ENCODE measurements at places on chromosomes 4 and X.

GRCh38 chr4:86876894-86877685 lies 15.1 kb downstream of the C4orf36 start:
- DNase-seq, result no peak

- DNase-seq, result no peak
Observed at GRCh38 chrX:46704767-46705386, 54.0 kb downstream of the SLC9A7 start.

DNA sequence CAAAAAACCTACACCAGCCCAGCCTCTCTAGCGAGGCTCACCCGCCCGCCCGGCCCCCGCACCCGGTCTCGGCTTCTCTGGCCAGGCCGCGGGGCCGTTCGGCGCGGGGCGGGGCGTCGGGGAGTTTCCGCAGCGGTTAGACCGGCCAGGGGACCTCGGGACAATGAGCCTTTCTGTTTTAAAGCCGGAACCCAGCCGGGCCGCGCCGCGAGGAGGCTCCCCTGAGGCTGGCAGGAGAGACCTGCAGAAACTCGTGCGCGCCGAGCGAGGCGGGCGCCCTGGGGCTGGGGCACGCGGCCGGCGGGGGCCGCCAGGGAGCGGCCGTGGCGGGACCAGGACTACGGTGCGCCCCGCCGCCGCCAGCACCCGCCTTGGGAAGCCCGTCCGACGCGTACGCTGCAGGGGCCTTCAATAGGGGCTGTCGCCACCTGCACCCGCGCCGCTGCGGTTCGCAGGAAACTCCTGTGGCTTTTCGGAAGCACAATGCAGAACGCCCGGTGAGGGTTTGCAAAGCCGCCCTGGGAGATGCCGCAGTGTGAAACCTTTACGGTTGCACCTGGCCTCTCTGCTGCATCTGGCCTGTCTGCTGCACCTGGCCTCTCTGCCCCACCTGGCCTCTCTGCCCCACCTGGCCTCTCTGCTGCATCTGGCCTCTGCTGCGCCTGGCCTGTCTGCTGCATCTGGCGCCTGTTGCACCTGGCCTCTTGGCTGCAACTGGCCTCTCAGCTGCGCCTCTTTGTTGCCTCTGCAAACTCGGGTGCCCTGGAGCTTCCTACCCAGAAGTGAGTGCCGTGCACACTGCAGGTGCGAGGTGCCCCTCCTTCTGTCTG lies 63.9 kb downstream of the TRAPPC11 start:
- DNase-seq, result peak; percentile 35

DNA sequence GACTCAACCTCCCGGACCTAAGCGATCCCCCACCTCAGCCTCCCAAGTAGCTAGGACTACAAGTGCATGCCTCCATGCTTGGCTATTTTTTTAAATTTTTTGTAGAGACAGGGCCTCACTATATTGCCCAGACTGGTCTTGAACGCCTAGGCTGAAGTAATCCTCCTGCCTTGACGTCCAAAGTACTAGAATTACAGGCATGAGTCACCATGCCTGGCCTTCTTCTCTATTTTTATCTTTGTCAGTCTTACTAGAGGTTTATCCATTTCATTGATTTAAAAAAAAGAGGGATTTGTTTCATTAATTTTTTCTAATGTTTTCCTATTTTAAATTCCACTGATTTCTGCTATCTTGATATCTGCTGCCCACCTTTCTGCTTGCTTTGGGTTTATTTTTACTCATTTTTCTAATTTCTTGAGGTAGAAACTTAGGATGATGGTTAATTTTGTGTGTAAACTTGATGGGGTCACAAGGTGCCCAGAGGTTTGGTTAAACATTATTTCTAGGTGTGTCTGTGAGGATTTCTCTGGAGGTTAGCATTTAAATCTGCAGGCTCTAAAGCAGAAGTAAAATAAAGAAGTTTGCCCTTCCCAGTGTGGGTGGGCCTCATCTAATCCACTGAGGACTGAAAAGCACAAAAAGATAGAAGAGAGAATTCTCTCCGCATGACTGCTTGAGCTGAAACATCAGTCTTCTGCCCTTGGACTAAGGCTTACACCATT lies 116.2 kb upstream of the DCLK2 start:
- DNase-seq, result no peak

DNA sequence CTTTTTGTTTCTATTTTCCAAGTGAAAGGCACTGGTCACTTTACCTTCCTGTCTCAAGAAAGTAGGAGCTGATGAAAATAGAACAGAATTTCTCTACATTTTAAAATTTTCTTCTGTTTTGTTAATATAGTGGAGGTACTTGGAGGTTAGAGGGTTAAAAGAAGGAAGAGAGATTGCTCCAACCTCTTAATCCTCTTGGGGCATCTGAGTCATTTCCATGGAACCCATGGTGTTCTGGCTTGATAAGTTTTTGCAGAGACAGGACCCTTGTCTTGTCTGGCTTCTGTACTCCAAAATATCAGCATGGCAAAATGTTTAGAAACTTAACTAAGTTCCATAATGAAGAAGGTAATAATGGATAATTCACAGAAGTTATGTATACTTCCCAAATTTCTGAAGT lies 727.2 kb downstream of the C4orf33 start:
- no peak for DNase-seq

- DNase-seq, result no peak
Observed at GRCh38 chr4:40856277-40856839, 106.6 kb downstream of the NSUN7 start.

DNA sequence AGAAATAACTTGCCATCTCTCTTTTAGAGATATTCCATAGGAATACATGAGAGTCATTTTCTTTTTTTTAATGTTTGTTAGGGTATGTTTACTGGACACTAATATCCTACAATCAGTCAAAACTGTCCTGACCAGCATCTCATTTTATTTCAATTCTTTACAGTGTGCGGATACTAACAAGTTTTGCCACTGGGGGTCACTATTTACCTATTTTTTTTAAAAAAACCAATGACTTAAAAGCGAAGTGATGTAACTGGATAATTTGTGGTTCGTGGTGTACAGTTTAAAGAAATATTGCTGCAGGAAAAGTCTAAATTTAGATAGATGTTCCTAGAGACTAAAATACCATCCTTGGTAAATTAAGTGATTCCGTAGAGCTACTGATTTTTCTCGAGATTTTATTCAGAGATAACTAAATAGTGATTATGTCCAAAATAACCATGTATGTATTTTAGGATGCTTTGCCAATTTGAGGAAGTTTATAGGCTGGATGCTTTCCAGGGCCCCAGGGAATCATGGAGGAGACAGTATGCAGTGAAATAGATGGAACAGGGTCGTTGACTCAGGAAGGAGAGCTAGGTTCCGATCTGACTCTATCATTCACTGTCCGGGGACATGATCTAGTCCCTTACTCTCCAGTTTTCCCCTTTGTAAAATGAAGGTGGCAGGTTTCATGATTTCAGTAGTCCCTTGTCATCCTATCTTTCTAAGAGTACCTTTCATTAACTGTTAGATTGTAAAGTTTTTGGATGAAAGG lies 34.0 kb upstream of the GNPDA2 start:
- no peak for DNase-seq

DNA sequence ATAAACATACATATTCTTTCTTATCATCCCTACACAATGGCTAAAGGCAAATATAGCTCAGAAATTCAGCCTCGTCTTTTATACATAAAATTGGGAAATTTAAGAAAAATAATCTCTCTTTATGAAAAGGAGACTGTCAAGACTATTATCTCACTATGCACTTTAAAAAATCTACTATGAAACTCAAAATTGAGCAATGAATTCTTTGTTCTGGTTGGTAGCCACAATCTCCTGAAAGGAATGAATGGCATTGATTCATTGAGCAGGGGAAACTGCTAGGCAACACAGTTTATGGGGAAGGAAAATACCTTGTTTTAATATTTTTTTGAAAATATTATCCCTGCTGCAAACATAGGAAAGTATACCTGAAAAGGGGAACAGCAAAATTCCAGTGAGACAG lies 397.1 kb downstream of the RAB28 start:
- DNase-seq, result no peak

DNA sequence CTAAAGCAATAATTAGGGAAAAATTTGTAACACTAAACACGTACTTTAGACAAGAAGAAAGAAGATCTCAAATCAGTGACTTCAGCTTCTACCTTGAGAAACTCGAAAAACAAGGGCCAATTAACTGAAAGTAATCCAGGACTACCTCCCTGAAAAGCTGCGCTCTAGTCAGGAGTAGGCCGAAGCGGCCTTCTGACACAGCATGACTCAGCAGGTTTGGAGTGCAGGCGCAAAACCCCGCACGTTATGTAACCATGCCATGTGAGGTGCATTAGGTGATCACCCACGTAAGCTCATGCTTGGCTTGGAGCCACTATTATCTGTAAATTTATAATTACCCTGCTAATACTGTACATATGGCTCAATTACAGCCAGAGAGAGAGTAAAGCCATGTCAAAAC lies 52.8 kb upstream of the CCDC149 start:
- DNase-seq, result no peak

DNA sequence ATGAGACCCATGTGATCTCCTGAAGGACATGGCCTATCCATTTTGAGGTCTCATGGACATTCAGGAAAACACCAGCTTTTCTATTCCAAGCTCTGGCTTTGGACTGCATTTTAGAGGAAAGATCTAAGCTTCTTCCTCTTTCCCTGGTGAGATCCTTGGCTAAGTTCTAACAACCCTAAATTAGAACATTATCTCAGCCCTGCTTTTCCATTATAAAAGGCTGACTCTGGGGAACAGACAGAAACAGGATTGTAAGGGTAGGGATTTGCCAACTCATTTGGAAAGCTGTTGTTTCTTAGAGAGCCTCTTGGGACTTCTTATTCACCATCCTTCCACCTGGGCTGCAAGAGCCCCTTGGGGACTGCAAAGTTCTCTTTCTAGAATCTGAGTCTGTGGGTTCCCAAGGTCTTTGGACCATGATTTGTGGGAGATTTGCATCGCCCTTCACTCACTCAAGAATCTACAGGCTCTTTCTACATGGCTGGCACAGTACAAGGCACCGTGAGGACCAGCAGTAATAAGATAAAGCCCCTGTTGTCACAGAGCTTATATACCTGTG lies 146.9 kb downstream of the FNIP2 start:
- no peak for DNase-seq

GRCh38 chr4:94852616-94853015 lies 94.9 kb downstream of the BMPR1B start:
- DNase-seq, result no peak

- DNase-seq, result no peak
Observed at GRCh38 chr4:159398236-159398638, 295.4 kb downstream of the RAPGEF2 start.

DNA sequence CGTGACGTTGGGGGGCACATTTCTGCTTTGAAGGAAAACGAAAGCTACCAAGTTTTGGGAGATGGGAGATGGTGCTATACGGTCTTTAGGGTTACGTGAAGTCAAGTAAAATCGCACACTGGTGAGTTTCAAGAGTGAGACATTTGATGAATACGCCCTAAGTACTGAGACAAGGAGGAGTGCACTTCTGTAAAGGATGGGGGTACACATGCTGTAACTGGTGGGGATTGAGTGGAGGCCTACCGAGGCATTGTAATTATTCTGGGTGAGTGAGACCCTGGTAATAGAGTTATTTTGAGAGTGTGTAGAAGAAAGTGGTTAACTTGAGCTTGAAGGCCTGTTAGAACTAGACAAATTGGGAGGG lies 536 bp downstream of the SH3BGRL start:
- DNase-seq, result no peak

DNA sequence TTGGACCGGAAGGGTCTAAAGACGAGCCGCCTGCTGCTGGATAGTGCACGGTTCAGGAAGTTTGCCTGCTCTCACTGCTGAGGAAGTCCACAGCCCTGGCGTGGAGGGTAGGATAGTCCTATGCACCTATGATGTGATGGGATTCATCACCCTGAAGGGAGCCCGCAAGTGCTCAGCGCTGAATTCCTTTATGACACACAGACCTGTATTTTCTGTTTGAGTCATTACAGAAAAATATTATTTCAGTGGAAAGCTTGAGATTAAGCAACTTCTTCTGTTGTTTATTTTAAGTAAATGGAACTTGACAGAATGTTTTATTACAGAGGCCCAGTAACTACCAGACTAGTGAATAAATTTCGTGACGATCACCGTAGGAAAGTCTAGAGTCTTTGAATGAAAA lies 123.2 kb downstream of the TRIML1 start:
- no peak for DNase-seq

DNA sequence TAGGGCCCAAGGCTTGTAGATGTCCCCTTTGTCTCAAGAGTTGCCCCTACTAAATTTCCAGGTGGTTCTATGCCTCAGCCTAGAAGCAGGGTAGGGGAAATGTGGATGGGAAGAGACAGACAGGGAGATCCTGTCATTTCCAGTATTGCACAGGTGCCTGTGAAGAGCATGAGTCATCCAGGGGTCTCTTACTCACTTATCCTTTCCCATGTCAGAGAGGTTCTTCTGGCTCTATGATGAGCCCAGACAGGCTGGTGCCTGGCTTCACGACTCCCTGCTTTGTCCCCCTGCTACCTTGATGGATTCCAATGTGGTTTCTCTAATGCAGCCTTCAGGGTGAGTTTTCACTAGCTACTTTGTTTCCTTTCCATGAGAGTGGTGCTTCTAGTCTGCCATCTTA lies 35.2 kb upstream of the DDX60 start:
- no peak for DNase-seq

DNA sequence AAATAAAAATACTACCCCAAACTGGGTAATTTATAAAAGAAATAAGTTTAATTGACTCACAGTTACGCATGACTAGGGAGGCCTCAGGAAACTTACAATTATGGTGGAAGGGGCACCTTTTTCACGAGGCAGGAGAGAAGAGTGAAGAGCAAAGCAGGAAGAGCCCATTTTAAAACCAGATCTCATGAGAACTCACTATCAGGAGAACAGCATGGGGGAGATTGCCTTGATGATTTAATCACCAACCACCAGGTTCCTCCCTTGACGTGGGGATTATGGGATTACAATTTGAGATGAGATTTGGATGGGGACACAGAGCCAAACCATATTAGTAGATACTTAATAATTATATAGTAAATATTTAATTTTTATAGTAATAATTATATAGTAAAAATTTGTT lies 10.1 kb downstream of the CISD2 start:
- no peak for DNase-seq

GRCh38 chr4:4338210-4339001 lies 48.4 kb downstream of the ZBTB49 start:
- no peak for DNase-seq

DNA sequence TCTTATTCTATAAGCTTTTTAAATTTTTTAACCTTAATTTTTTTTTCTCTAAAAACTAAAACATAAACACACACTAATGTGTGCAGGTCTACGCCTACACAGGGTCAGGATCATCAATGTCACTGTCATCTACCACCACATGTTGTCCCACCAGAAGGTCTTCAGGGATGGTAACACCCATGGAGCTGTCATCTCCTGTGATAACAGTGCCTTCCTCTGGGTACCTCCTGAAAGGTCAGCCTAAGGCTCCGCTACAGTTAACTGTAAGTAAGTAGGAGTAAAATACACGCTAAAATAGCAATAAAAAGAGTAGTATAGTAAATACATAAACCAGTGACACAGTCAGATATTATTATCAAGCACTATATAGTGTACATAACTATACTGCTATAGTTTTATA lies 45.9 kb upstream of the GPRIN3 start:
- no peak for DNase-seq

- DNase-seq, result no peak
Observed at GRCh38 chrX:97322401-97322800, 438.7 kb downstream of the RPA4 start.

- no peak for DNase-seq
Observed at GRCh38 chr4:77449171-77449570, 156.4 kb upstream of the CXCL13 start.

GRCh38 chr4:48237996-48238645 lies 31.5 kb downstream of the TEC start:
- no peak for DNase-seq

GRCh38 chr4:183396227-183396637 lies 48.2 kb upstream of the CDKN2AIP start:
- no peak for DNase-seq

- no peak for DNase-seq
Observed at GRCh38 chrX:150358651-150359050, 4.5 kb upstream of the MAMLD1 start.

Data from T-helper 17 cell (primary cell).